ENCODE measurements at places on chromosomes 16 and 17.

DNA sequence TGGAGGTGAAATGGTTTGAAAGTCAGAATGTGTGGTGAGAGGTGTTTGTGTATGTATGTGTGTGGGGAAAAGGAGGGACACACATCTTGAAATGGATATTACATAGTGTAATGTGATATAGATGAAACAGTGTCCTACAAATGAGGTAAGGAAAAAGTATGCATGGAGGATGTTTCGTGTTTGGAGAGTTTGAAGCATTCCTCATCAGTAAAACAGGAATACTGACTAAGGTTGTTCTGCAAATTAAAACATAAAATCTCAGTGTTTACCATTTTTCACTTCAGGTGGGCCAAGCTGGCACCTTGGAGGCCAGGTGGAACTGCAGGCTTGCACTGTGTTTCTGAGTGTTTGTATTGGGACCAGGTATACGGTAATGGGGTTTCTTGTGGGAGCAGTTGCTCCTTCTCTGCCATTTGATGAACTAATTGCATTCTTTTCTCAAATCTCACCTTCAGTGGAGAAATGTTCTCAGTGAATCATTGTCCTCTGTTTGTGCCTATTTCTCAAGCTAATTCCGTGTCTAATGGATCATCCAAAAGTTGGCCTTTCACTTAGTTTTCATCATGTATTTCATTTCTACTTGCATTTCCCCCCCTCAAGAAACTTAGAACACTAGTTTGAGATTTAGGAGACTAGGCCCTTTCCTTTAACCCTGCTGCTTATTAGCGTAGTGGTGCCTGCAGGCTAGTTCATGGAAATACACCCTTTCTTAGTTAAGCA lies 8.2 kb upstream of the TBKBP1 start:
- no peak for DNase-seq

GRCh38 chr16:27724482-27725235 lies 174.7 kb downstream of the KATNIP start:
- DNase-seq = no peak

DNA sequence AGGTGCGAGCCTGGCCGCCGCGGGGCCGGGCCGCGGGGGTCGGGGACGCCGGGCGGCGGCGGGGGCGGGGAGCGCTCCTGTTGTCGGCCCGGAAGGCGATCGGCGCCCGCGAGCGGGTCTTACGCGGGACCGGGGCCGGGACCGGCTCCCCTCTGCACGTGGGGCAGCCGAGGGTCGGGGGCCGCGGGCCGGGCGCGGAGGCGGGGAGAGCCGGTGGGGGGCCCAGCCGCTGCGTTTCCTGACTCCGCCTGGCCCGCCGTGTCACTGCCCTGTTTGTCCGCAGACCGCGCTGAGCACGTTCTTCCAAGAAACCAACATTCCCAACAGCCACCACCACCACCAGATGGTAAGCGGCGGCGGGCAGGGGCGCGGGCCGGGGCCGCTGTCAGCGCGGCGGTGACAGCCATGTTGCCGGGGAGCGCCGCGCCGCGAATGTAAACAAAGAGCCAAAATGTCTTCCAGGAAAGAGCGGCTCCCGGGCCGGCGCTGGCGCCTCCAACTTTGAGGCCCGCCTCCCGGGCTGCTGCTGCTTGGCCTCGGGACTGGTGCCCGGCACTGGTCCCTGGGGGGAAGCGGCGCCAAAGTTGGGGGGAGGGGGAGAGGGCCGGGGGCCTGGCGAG lies 586 bp downstream of the UBALD2 start:
- DNase-seq = no peak

DNA sequence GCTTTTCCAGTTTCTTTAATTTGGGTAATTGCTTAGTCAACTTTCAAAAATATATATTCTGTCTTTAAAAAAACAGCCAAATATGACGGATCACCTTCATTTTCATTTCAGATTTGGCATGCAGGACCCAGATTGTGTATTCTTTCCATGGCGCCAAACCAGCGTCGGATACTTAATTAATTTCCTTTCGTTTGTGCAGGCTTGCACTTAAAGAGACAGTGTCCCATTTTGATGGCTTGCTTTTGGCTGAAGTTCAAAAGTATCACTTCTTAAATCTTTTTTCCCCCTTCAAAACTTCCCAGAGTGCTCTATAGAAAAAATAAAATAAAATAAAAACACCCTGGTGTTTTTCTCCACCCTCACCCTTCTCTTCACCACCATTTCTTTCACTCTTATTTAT lies 394.5 kb upstream of the SOX9 start:
- no peak for DNase-seq

DNA sequence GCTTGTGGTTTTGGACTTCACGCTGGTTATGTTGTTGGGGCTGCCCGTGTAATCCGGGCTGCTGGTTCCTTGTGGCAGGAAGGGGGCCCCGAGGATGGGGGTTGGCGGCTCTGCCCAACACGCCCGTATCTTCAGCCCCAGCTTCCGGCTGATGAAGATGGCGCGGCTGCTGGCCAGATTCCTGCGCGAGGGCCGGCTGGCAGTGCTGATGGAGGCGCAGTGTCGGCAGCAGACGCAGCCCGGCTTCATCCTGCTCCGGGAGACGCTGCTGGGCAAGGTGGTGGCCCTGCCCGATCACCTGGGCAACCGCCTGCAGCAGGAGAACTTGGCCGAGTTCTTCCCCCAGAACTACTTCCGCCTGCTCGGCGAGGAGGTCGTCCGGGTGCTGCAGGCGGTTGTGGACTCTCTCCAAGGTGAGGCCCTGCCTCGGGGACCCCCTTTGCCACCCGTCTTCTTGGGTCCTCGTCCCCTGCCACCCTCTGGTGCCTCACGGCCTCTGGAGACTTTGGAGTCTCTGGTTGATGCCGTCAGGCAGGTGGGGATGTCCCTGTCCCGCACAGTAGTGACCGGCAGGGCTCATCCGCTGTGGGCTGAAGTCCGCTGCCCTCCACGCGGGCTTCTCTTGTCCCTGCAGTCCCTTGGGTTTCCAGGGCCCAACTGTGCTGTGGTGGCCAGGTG lies 2.2 kb downstream of the TELO2 start:
- DNase-seq = no peak

DNA sequence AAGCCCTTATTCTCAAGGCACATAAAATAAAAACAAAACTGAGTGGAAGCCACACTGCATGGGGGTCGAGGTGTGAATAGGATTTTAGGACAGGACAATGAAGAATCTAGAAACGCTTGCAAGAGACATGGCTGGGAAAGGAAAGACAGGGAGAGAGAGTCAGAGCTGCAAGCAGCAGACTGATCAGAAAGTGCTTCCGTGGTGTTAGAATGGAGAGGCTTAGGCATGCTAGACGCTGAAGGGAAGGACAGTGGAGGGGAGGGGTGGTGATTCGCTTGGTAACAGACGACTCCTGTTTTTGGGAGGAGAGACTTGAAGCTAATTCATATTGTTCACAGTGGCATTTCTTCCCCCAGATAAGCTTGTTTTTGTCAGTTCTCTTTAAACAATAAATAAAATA lies 173.5 kb downstream of the AIPL1 start:
- DNase-seq = no peak

GRCh38 chr16:84677017-84677803 lies 22.6 kb upstream of the USP10 start:
- no peak for DNase-seq

- no peak for DNase-seq
Observed at GRCh38 chr16:87076950-87077749, 240.0 kb downstream of the C16orf95 start.

GRCh38 chr16:53565296-53565863 lies 62.4 kb upstream of the AKTIP start:
- no peak for DNase-seq

DNA sequence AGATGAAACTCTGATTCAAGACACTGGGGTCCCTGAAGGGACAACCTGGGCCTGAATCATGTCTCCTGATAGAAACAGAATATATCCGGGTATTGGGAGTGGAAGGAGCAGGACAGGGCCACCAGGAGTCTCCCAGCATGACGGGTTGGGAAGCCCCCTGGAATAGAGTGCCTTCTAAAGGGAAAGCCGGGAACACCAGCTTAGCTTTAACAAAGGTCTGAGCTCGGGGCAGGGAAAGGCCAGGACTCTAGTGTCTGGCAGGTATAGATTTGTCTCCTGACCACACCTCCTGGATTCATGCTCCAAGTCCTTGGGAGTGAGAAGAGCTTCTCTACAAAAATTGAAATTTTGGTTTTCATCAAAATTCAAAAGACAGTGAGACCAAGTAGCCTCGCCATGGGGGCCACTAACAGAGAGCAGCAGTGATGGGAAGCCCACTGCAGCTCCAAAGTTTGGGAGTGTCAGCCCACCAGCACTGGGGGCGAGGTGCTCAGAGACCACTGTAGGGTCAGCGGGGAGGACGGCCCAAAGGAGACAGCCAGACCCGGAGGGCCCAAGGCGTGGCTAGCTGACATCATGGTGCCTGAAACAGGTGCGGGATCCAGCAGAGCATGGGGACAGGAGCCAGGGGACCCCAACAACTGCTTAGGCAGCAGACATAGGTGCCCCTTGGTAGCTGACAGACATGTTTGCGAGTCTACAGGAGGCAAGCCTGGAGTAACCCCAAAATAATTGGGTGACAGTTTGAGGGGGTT lies 81.0 kb downstream of the C16orf78 start:
- no peak for DNase-seq

- DNase-seq = no peak
Observed at GRCh38 chr17:80951121-80952090, 40.2 kb upstream of the CHMP6 start.

DNA sequence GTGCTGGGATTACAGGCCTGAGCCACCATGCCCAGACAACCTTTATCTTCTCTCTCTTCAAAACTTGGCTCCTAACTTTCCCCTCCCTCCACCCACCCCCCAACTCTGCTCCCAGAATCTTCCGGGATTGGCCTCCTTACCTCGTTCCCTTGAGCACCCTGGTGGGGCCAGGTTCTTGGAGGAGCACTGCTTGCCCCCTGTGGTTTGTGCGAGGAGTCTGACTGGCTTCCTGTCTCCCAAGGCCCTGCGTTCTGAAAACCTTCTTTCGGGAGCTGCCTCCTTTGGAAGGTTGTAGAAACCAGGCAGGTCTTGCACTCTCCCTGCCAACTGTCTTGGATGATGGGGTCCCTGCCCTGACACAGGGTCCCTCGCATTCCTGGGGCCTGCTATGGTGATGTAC lies 19.8 kb downstream of the PLXDC1 start:
- no peak for DNase-seq

DNA sequence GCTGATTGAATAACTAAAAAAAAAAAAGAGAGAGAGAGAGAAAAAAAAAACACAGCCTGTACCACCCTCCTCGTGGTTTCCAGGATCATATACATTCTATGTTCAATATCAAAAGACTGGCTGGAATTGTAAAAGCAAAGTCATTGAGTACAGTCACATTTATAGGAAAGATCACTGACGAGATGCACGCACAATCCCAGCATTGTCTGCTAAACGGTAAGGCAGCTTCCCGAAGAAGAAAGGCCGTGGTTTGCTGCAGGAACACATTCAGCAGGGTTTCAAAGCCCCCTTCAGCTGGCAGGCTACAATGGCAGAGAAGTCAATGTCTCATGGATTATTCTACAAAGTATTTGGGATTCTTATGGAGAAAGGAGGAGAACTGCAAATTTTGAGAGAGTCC lies 9.3 kb downstream of the NQO1 start:
- no peak for DNase-seq

DNA sequence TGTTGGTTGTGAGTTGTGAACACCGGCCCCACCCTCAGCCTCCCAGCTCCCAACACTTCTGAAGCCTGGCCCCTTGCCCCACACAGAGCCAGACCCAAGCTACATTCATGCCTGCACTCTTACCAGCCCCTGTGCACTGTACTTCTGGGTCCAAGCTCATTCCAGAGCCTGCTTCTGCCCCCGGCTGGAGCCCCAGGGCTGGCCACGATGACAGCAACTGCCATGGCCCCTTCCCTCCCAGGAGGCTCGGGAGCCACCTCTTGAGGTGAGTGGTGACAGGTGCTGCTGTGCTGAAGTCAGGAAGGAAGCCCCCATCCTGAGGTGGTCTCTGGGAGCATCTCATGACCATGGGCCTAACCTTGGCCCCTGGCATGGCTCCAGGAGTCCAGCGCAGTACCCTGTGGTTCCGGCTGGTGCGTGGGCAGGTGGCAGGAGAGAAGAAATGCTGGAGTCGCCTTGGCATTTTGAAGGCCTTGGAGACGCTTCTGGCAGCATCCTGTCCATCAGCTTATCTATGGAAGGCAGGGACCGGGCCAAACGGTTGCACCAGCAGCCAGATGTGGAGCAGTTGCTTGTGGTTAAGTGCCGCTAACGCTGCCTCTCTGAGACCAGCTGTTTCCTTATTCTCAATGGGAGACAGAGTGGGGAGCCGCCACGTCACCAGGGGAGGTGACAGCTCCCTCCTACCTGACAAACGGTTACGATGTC lies 3.9 kb upstream of the CDT1 start:
- no peak for DNase-seq

DNA sequence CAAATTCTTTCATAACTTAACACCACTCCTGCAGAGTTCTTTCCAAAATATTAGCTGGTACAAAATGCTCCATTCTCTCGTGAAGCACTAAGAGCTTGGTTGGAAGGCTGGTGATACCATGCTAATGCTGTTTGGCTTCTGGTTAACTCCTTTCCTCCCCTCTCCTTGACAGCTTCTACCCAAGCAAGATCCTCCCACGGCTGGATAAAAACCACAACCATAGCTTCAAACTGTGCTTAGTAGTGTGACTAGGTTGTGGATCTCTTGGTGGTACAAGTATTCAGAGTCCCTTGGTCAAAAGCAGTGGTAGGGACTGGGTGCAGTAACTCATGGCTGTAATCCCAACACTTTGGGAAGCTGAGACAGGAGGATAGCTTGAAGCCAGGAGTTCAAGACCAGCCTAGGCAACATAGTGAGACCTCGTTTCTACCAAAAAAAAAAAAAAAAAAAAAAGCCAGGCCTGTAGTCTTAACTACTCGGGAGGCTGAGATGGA lies 2.3 kb downstream of the PHAF1 start:
- no peak for DNase-seq

DNA sequence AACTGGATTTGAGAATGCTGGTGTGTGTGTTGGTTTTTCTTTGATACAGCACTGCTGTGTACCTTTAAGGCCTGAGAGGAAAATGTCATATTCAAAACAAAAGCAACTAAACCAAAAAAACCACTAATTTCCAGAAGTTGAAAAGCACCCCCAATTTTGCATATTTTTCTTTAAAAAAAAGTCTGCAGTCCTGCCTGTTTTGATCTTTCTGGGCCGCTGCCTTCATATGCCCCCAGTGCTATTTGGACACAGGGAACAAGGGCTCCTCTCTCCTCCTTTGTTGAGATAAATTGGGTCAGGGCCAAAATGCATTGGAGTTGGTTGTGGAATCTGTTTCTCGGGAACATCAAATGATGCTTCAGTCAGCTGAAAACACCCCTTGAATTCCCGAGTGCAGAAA lies 26.9 kb downstream of the GPT2 start:
- no peak for DNase-seq

GRCh38 chr17:72535779-72536178 lies 415.0 kb downstream of the SOX9 start:
- no peak for DNase-seq

DNA sequence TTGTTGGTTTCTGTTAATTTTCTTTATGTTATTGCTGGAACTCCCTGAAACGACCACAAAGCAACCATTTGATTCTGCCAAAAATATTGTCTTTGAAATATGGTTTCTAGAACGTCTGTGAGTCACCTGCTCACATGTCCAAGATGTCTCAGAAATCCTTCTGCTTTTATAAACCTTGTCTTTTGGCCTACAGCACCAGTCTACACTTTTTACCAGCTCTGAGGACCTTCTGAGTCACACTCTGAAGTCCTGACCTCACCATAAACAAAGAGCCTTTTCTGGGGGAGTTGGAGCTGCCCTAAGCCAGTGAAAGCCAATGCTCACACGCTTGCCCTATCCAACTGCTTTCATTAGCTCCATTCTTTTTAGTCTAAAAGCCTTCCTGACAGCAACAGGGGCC lies 55.5 kb downstream of the GRIN2A start:
- DNase-seq = no peak
